ENCODE measurements at places on chromosomes 5 and 9.

- no peak for DNase-seq
Observed at GRCh38 chr9:115945009-115945431, 208.6 kb upstream of the PAPPA start.

DNA sequence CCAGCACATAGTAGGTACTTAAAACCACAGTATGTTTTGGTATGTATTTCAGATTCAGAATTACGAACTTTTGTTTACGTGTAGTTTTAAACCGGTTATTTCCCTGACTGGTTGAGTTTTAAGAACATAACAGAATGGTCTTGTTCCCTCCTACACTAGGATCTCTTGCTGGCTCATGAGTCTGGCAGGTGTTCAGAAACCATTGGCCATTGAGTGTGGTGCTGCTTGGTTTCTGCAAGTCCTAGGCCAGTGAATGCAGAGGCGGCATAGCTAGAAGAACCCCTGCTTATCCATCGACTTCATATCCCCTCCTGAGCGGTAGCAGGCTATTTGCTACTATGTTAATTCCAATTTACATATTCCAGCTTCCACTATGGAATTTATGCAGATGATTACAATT lies 65.6 kb downstream of the GPR21 start:
- no peak for DNase-seq

DNA sequence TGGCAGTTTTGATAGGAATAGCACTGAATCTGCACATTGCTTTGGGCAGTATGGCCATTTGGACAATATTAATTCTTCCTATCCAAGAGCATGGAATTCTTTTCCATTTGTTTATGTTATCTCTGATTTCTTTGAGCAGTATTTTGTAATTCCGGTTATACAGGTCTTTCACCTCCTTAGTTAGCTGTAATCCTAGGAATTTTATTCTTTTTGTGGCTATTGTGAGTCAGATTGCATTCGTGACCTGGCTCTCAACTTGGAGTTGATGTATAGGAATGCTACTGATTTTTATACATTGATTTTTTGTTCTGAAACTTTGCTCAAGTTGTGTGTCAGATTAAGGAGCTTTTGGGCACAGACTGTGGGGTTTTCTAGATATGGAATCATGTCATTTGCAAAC lies 24.0 kb downstream of the TMEM161B start:
- DNase-seq = no peak

DNA sequence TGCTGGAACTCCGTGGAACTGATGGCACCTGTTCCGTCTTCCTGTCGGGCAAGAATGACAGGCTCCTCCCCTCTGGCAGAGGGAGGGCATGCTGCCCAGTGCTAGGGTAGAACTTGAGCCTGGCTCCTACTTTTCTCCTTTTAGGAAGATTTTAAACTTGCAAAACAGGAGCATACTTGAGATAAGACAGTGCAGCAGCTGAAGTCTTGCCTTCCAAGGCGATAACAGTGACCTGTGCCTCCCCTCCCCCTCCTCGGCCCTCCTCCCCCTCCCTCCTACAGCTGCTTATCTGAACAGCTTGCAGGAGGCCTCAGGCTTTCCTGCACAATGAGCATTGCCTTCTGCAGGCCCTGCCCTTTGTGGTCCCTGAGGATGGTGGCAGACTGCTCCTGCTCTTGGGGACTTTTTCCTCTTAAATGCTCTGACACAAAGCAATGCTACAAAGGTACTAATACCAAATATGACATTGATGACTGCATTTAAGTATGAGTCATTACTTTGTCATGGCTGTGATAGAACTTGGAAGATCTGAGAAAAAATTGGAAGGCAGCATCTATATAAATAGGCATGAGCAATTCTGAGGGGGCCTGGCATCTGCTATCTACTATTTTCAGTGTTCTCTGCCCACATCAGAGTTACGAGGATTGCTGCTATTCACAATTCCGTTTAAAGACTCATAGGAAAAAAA lies 2.0 kb downstream of the GADD45G start:
- no peak for DNase-seq

DNA sequence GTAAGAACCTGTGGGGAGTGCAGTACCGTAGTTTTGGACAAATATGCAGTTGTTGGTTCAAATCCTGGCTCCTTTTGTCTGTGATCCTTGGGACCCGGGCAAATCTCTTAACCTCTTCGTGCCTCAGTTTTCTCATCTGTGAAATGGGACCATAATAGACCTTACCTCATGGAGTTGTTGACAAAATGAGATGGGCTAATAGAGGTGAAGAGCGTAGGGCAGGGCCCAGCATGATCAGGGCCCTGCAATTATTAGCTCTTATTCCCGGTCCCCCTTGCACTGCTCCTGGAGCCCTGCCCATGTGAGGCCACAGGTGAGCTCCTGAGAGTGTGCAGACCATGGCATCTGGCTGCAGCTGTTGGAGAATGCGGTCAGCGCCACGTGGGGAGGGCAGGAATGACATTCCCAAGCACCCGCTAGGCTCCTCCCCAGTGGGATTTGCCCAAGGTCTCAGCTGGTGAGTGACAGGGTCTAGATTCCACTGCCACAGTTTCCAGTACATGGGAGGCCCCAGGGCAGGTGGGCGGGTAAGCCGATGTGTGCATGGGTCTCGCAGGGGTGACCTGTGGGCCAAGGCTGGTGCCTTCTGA lies 41.0 kb downstream of the NEK6 start:
- no peak for DNase-seq

DNA sequence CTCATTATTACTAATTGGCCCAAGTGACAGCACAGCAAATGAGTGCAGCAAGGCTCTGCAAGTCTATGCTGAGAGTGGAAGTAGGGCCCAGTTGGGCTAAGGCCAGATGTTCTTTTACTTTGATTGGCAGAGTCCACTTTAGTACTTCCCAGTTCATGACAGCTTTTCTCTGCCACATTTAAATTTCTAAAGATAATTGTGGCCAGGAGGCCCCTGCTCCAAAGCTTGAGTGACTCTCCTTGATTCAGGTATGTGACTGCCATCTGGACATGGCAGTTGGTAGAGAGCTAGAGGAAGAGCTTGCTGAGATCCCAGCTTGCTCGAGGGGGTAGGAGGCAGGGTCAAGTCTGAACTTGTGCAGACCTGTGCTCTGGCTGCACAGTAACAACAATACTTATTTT lies 154.1 kb downstream of the CARTPT start:
- no peak for DNase-seq

DNA sequence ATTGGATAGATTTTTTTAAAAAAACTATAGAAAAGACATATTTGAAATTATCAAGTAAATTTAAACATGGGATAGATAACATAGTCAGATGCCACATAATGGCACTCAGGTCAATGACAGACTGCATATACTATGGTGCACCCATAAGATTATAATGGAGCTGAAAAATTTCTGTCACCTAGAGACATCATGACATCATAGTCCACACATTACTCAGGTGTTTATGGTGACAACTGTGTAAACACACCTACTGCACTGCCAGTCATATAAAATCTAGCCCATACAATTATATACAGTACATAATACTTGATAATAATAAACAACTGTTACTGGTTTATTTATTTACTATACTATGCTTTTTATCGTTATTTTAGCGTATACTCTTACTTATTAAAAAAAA lies 58.6 kb downstream of the CPLANE1 start:
- DNase-seq = no peak

DNA sequence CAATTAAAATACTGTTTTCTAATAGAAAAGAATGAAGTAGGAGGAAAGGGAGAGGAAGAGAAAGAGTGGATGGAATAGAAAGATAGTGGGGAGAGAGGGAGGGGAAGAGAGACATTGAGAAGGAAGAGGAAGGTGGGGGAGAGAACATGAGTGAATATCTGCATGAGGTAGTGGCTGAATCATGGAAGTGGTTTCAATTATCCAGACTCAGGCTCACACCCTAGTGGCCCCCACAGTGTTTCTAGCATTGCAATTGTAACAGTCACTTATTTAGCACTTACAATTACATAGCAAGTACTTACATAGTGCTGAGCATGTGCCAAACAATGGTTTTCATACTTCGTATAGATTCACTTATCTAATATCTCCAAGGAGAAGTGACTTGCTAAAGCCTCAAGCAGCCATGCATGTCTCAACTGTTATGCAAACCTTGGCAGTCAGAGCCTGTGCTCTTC lies 72.7 kb downstream of the CAST start:
- DNase-seq = no peak

DNA sequence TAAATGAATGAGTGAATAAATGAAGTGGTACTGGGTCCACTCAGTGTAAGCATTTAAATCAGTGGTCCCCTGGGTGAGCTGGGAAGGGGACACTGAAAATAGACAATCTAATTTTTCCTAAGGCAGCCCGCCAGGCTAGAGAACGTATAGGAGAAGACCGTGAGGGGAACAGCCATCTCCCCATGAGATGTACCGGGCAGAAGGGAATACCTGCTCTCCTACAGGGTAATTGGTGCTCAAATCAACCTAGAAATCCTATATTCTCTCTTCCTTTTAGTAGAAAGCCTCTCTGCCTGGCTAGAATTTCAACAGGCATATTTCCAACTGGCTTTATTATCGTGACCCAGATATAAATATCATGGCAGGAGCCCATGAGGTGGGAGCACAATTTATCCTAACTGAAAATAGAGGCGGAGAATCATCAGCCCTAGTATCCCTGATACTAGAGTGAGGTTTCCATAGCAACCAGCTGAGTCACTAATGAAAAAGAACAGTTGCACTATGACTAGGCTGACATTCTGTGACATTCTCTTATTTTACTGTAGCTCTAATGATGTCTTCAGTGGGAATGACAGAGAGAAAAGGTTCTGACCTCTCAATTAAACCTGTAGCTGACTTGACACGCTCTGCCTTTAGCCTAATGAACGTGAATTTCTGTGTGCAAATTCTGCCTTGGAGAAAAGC lies 96.5 kb upstream of the CAST start:
- no peak for DNase-seq

- DNase-seq = no peak
Observed at GRCh38 chr9:126442636-126443035, 116.0 kb downstream of the MVB12B start.

GRCh38 chr5:112290691-112291090 lies 128.4 kb downstream of the EPB41L4A start:
- no peak for DNase-seq

GRCh38 chr9:75235632-75236031 lies 147.3 kb downstream of the OSTF1 start:
- no peak for DNase-seq

- no peak for DNase-seq
Observed at GRCh38 chr9:111161015-111161415, 122.7 kb upstream of the LPAR1 start.

DNA sequence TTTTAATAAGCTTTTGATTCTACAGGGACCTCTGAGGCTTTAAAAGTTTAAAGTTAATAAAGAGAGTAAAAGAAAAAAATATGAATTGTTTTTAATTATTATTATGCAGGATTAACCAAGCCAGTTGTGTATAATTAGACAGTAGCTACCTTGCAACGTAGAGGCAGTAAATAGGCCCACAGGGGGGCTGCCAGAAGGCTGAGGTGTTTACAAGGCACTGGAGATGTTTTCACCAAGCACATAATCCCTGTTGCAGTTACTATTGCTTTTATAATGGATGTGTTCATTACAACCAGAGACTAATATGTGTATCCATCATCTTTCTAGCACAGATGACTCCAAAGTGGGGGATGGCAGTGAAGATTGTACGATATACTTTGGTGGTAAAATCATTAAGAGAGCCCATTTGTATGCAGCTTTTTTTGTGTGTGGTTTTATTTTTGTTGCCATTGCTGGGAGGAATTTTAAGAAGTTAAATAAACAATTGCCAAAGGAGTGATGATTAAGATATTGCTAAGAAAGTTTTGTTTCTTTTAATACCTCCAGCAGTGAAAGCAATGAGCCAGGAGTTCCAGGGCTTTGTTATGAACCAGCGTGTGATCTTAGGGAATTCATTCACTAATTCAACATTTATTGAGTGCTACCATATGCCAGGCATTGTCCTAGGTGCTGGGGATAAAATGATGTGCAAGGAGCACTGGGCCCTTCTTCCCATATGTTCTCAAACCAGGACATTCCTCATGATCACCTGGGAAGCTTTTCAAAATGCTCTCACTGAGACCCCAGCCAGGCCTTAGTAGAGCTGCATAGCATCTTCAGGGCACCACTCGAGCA lies 138.7 kb upstream of the EFNA5 start:
- no peak for DNase-seq

DNA sequence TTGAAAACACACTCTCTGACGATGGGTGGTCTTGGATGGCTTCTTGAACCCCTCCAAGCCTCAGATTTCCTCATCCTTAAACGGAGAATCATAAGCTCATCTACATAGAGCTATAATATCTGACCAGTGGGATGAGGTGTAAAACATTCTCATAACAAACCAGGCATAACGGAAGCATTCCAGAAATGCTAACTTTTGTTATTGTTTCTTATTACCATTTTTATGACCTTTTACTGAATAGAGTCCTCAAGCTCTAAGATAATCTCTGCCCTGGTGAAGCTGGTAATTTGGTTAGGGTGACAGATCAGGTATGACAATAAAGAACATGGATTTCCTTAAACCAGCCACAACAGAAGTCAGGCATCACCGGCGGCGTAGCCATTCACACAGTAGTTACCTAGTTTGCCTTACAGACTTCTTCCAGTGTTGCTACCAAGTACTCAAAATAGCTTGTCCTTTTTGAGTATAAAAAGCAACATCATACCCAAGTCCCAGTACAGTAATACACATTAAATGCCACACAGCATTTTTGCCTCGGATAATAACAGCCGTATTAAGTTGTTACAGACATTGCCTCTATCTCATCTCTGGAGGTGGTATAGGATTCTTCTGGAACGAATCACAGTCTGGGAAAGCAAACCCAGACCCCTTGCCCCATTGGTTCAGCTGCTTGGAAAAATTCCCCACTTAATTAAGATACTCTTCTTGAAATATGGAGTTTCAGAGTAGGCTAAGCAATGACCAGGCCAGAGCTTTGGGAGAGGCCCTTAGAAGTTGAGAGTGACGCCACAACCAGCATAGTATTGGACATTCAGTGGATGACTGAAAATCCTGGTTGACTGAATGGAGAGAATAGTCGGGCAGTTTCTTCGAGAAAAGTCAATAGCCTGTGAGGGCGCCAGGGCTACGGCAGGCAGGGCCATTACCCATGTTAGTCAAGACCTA lies 252.5 kb downstream of the SLIT3 start:
- DNase-seq = no peak

DNA sequence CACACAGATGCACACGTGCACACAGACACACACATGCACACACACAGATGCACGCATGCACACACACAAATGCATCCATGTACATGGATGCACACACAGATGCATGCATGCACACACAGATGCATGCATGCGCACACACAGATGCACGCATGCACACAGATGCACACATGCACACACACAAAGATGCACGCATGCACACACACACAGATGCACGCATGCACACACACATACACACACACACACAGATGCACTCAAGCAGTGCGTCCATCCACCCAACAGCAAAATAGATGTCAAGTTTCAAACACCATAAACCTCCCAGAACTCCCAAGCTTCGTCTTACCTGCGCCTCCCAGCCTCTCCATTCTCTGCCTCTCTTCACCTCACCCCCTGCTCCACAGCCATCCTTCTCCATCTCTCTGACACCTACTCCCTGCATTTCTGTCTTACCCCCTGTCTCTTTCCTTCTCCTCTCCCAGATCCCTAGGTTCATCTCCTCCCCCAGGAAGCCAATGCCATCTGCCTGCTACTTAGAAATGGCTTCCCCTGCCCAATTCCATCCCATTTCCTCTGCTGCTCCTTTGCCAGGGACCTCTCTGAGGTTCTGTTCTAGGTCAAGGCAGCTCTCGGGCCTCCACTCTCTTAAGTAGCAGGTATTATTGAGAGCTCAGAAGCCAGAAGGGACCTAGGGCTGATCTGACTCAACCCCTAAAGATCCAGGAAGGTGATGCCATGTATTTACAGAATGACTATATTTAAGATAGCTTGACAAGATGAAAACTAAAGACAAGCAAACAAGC lies 297.2 kb downstream of the MED10 start:
- DNase-seq = no peak

- no peak for DNase-seq
Observed at GRCh38 chr9:86246752-86247161, 12.7 kb downstream of the C9orf153 start.
